CD4-positive, alpha-beta T cell treated with Interleukin-21 for 1 hour (primary cell): ENCODE measurements at places on chromosomes 2 and 18.

- no peak for DNase-seq
Observed at GRCh38 chr2:72028996-72029395, 118.7 kb downstream of the CYP26B1 start.

DNA sequence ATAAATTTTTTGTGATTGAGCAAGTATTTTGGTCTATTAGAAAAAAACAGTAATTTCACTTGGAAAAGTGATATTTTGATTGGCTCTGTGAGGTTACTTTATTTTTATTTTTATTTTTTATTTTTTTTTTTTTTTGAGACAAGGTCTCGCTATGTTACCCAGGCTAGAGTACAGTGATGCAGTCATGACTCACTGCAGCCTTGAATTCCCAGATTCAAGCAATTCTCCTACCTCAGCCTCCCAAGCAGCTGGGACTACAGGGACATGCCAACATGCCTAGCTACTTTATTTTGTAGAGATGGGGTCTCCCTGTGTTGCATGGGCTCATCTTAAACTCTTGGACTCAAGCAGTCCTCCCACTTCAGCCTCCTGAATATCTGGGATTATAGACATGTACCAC lies 60.9 kb upstream of the MGAT5 start:
- no peak for DNase-seq

DNA sequence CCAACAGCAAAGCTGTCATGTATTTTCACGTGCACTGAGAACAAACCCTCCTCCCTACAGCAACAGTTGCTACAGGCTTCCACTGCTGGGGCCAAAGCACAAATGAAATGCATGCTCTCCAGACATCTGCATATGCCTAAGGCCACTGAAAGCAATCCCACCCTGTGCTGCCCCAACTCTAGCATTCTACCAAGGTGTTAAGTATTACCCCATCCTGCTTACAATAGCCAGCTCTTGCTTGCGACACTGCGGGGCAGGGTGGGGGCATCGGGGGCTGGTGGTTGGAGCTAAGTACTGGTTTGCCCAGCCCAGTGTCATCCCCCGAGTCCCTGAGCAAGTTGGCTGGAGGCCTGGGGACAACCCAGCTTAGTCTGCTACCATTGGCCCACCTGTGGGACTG lies 742.5 kb downstream of the TDRD15 start:
- DNase-seq: no peak

- no peak for DNase-seq
Observed at GRCh38 chr2:240112914-240113690, 23.0 kb downstream of the COPS9 start.

- DNase-seq: no peak
Observed at GRCh38 chr2:236565212-236565611, 4.4 kb upstream of the ACKR3 start.

GRCh38 chr2:20582600-20583221 lies 68.2 kb downstream of the HS1BP3 start:
- no peak for DNase-seq

DNA sequence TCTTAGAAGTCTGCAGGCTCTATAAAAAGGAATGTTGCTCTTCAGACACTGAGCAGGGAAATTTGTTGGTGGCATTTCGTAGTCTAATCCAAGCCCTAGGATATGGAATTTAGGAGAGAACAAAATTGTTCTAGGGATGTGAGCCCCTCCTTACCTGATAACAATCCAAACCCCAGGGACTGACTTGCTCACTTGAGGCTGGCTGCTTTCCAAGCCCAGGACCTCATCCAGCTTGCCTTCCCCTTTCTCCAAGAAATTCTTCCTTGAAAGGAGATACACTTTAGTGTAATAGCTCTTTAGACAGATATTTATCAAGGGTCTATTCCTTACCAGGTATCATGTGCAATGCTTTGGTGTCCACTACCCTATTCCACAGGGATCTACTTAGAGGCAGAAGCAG lies 279.8 kb downstream of the C1D start:
- DNase-seq: no peak

GRCh38 chr2:234290671-234291070 lies 206.2 kb downstream of the ARL4C start:
- DNase-seq: peak; percentile 93

DNA sequence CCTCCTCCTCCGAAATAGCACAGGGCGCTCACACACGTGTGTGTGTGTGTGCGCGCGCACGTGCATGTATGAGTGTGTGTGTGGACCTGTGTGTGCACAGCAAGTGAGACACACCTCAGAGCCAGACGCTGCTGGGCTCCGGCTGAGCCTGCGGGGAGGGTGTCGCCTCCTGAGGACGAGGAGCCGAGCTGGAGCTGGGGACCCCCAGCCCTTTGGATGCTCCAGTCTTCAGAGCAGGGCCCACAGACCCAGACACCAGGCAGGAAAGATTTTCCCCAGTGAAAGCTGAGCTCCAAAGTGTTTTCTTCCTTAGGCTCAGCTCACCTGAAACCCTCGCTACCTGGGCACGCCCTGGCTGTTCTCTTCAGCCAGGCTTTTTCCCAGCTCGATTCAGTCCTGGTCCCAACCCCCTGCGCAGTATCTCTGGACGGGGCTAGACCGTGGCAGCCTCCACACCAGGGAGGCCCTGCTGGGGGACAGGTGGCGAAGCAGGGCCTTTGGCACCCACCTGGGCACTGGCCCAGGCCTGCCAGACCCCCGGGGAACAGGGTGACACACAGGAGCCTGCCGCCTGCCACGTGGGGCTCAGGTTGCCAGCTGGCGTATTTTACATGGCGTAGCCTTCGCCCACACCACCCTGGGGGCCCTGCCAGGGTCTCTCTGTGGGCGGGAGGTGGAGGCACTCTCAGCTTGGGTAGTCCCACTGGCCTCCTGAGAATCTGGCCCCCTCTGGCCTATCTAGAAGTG lies 36.2 kb downstream of the PDIA6 start:
- no peak for DNase-seq

DNA sequence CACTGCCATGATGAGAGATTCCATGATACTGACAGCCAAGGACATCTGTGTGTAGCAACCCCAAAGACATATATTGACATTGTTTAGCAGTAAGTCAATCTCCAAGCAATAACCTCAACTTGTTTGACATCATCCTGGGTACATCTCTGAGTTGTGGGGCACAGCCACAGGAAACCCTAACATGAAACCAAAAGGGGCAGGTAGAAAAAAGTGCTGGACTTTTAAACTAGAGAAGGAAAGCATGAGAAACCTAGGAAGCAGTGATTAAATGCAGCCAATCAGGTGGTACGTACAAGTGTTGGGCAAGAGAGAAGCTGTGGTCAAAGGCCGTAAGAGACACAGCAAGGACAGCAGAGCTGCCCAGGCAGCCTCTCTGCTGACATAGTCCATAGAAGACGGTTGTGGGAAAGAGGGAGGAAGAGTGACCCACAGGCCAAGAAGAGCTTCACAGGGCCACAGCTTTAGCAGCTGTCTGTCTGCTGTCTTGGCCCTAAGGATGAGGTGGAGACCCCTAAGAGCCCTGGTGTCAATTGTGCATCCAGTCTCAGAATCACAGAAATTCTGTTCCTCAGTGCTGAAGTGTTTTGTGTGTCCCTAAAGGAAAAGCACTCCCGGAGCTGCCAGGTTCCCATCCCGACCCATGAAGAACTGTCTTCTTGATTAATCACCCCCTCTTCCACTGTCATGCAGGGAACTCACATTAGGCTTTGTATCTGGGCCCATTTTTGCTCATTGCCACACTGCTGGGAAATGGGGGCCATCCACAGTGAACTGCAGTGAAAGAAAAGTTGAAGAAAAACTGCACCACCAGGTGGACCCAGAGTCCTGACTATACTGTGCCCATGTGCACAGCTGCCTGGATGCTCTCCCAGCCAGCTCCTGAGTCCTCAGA lies 25.4 kb upstream of the CHN1 start:
- no peak for DNase-seq

- DNase-seq: no peak
Observed at GRCh38 chr18:23819001-23819400, 129.7 kb downstream of the LAMA3 start.

DNA sequence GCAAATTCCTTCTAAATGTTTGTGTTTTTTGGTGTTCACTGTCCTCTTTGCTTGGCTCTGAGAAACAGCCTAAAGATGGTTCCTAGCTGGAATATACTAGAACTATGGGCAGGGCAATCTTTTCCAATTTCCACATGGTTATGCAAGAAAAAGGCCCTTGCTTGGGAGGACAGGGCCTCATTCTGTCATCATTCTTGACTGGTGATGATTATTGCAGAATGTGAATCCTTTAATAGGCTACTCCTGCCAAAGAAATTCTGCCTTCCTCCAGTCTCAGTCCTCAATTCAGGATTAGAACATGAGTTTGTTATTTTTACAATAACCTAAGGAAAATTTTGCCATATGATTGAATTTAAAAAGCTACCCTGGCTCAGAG lies 218.7 kb downstream of the HNMT start:
- no peak for DNase-seq

DNA sequence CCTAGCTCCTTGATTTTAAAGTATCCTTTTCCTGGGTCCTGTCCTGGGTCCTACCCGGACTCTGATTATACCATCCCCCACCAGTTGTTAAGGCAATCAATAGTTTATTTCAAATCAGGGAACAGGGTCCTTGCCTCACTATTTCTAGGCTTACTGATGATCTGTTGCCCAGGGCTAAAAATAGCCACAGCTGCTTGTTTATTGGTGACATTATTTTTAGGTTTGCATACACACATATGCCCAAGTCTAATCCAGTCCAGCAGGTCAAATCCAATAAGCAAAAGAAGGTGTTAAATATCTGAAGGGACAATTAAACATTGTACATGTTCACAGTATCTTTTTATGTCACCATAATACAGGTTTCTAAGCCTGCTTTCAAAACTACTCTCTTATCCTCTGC lies 66.0 kb downstream of the RAB10 start:
- no peak for DNase-seq

GRCh38 chr18:2853926-2854664 lies 7.3 kb downstream of the EMILIN2 start:
- DNase-seq: no peak

DNA sequence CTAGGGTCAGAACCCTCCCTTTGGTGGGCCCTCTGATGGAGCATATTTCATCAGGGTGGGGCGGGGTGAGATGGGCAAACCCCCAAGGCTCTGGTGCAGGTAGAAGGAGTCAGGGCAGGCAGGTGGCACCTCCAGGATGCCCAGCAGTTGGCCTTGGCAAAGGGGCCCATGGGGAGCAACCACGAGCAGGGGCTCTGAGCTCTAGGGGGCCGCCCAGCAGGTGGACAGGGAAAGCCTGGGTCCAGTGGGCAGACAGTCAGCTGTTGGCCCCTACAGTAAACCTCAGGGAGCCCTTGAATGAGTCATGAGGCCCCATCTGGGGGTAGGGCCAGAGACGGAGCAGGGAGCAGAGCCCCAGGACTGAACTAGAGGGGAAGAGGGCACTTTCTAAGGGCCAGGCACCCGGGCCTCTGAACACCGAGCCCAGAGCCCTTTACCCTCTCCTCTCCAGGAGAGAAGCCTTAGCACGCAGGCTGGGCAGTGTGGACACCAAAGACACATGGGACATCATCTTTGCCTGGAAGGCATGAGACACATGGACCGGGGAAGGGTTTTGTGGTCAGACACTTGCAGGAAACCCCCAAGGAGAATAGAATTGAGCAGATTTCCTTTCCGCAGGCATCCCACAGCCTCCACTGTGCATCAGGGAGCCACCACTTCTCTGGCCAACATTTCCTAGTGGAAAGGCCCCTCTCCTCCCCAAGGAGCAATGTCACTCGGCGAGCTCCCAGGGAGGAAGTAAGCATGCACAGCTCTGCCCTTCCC lies 257.3 kb downstream of the GLI2 start:
- no peak for DNase-seq

GRCh38 chr2:232132181-232132580 lies 170.7 kb downstream of the DIS3L2 start:
- no peak for DNase-seq

DNA sequence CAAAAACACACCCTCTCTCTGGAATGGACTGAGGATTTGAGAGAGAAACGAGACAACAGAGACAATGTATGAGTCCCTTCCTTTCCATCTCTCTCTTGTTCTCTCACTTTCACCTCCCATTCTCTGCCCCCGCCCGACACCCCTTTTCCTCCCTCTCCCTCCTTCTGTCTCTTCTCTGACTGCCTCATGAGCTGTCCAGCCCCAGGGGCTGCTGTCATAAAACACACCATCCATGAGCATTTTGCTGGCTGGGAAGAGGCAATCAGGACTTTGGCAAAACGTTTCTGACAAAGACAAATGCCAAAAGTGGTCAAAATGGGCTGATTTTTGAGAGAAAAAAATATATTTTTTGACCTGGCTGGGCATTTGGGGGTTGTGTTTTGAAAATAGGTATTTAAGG lies 377.2 kb downstream of the EN1 start:
- no peak for DNase-seq

DNA sequence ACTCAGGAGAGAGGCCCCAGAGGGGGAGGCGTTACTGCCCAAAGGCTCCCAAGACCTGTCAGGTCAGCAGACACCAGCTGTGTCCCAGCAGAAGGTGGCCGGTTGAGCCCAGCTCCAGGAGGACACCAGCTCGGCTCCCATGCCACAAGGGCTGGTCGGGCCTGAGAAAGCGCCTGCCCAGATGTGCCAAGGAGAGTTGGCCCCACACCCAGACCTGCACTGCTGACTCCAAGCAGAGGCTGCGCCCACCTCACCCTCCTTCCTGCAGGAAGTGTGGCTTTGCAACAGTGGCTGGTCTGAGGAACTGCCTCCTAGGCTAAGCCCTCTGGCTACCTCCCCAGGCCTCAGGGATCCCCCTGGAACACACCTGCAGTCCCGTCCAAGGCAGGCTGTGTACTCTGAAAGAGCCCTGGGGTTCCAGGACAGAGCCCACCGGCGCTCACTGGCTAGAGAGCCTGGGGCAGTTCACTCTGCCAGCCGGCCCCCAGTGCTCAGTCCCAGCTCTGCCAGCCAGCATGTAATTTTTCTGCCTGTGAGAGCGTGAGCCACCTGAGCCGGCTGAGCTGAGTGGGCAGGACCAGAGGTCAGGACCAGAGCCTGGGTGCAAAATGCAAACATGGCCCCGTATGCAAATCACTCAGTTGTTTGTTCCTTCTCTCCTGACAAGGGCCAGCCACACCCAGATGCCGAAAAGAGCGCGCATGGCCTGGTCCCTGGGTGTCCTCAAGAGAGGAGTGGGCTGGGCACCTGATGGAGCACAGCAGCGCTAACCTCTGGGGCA lies 36.9 kb upstream of the PTMA start:
- DNase-seq: no peak

DNA sequence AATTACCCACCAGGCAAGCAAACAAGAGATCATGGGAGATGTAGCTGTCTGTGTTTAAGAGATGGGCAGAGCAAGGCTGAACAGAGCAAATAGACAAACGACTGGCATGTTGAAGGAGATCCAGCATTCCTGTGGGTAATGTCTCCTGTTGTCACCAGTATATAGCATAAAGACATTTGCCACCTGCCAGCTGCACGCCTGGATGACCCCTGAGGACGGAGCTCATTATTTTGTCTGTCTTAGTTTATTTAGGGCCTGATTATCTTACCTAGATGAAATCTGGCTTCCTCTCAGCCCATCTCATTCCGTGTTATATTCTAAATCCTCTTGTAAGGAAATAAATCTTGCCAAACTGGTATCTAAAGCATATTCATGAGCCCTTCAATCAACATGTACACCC lies 510.3 kb upstream of the LINC00305 start:
- no peak for DNase-seq

- DNase-seq: no peak
Observed at GRCh38 chr2:238055841-238056240, 5.0 kb upstream of the SCLY start.
